ENCODE measurements at places on chromosomes 13 and 19. TPM values are rescaled to one million over a fixed set of nuclear protein-coding genes. Genes with fewer than 3 reads are reported as not detected.

- DNase-seq, result no peak
Observed at GRCh38 chr13:42650506-42650905, 76.6 kb downstream of the TNFSF11 start.

GRCh38 chr13:111494641-111495040 is 174.2 kb downstream of the TEX29 start:
- DNase-seq, result no peak

- DNase-seq, result no peak
Observed at GRCh38 chr13:22024381-22024994, 353.6 kb downstream of the FGF9 start.

DNA sequence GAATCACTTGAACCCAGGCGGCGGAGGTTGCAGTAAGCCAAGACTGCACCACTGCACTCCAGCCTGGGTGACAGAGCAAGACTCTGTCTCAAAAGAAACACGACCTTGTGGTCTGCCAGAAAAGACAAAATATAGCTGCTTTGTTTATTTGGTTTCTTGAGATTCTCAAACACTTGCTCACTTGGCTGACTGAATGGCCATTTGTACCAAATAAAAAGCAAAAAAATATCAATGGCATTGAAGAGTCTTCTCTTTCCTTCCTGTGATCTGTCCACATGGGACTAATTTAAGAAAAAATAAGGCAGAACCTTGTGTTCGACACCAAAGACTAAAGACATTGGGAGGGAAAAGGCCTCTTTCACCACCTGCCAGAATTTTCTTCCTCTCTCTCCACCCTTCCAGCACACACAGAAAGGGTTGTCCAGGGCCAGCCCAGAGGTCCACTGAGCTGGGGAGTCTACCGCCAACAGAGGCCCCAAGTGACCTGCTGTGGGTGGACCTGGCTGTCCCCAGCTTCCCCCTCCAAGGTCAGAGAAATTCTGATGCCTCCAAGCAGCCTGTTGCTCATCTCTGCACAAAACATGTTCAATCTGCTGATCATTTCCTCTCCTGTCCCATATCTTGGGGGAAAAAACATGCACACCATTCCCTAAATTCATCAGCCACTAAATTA is 5.9 kb downstream of the BRME1 start:
- DNase-seq, result no peak

TMC4 gene
- 217 TPM for total RNA-seq

DNA sequence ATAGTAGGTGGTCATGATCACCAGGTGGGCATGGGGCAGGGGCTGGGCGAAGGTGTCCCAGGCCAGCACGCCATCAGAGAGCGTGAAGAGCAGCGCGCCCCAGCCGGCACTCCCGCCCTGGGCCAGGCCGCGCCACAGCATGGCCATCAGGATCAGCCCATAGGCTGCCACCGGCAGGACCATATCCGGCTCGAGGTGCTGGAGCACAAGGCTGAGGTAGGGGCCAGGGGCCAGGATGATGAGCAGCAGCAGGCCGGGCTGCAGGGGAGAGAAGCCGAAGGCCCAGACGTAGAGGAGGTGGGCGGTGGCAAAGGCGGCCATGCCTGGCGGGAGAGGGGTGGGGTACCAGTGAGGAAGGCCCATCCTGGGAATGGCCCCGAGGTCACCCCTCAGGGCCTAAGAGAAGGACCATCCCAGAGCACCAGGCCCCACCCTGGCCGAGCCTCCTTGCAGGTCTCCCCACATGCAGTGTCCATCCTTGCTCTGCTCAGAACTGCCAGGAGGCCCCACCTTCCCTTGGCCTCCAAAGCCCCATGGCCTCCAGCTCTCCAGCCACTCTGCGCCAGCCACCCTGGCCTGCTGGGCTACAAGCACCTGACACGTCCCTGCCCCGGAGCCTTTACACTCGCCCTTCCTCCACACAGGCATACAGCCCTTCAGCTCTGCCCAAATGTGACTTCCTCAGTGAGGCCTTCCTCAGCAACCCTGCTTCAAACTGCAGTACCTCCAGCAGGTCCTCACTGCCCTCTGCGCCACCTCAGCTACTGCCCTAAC is 1.1 kb downstream of the TMEM86B start:
- no peak for DNase-seq

GRCh38 chr19:13843104-13843921 is 33.6 kb upstream of the NANOS3 start:
- peak; percentile 88 for DNase-seq

- no peak for DNase-seq
Observed at GRCh38 chr13:110841846-110842245, 73.0 kb downstream of the ANKRD10 start.

CYP4F2 gene
- 11.1 TPM for total RNA-seq

DNA sequence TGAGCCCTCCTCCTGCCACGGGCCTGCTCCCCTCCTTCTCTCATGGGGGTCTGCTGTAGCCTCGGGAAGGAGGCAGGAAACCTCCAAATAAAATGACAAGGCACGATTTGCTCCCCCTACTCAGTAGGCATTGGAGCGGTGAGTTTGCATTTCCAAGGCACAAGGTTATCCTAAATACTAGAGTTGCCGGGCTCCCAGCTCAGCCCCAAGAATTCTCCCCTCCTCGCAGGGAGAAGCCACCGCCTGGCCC is 1.5 kb downstream of the CEBPA start:
- DNase-seq, result no peak

PRKCG gene
- 0.22 TPM for total RNA-seq

DNA sequence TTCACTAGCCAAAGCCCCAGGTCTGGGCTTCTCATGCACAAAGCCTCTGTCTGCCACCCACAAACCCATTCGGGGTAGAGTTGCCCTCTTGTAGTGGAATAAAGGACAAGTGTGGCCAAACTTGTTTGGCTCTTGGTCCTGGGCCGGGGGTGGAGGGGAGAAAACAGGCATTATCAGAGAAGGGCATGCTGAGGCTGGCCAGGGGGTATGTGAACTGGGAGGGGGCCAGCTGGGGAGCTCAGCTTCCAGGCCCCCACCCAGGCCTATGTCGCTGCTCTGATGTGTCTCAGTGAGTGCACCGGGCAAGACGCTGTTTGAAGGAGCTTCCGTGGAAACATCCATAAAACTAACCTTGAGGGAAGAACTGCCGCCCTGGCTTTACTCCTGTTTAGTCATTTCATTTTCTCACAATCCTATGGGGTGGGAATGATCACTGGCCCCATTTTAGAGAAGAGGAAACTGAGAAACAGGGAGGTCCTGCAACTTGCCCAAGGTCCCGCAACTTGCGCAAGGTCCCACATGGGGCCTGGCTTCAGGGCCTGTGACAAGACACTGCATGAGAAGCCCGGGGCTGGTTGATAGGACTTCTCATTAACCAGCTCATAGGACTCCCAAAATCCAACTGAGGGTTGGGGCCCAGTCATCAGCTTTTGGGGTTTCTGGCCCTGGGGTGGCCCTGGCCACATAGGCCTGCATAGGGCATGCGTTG is 30.8 kb downstream of the CCNE1 start:
- DNase-seq, result no peak

TRPM4 gene
- 244 TPM for total RNA-seq

DNA sequence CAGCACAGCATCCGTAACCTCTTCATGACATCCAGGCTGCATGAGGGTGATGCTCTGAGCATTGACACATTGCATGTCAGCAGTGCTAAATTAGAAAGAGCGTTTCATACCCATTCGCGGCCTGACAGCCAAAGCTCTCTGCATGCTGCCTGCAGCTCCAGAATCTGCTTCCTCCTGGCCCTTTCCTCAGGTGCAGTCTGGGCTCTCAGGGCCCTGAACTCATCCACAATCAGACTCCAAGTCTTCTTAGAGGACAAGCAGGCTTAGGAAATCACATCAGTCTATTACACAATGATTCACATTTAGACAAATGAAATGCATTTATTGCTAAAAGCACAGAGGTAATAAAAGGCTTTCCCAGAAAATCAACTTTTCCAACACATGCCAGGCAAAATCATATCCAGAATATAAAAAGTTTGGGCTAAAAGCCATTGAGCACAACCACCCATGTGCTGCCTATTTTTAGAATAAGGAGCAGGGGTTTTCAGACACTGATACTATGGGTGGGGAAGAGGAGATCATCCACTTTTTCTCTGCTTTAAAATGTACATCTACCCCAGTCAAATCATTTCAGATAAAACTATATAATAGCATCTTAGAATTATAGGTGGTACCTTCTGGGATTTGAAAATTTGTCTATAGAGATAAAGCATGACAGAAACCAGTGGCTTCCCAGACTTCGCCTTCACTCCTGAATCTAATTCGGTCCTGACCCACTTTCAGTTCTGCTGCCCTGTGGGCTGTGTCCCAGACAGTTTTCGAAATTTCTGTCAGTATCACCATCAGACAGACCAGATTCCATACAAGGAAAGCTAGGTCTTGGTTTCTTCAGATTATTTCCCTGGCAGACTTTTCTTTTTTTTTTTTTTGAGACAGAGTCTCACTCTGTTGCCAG is 109.3 kb downstream of the COL4A2 start:
- no peak for DNase-seq

- DNase-seq, result no peak
Observed at GRCh38 chr19:45066921-45067661, 9.2 kb downstream of the ZNF296 start.

ZNF382 gene
- total RNA-seq, result 1.5 TPM

DNA sequence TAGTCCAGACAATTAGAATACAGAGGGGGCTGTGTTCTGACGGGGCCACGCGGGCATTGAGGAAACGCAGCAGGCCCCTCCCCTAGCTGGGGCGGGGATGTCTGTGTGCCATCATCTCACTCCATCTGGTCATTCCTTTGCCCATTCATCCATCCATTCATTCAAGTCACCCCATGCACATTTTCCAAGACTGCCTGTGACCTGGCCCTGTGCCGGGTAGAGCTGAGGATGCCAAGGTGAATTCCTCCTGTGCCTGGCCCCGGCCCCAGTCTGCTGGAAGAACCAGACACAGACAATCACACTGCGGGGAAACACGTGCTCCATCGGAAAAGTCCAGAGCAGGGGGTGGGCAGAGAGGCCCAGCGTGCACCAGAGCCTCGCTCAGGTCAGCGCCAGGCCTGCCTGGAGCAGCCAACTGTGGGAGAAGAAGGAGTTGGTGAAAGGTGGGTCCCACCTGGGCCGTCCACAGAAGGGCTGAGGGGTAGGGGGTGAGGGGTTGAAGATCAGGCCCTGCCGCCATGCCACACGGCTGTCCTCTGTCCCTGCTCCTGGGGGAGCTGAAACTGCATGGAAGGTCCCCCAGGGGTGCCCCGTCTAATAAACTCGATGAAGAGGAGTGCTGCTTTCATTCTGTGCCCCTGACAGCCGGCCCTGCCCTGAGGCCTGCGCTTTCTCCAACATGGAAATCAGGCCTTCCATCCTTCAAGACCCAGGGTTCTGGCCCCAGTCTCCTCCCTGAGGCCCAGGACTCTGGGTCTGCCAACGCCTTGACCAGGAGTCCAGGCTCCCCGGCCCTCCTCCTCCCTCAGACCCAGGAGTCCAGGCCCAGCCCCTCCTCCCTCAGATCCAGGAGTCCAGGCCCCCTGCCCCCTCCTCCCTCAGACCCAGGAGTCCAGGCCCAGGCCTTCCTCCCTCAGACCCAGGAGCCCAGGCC is 1.6 kb upstream of the CACNG6 start:
- no peak for DNase-seq

GRCh38 chr13:92232871-92233270 is 834.5 kb downstream of the GPC5 start:
- DNase-seq, result no peak

- DNase-seq, result no peak
Observed at GRCh38 chr13:88124142-88124541, 453.0 kb downstream of the SLITRK5 start.

DOCK9 gene
- 50.0 TPM for total RNA-seq

DNA sequence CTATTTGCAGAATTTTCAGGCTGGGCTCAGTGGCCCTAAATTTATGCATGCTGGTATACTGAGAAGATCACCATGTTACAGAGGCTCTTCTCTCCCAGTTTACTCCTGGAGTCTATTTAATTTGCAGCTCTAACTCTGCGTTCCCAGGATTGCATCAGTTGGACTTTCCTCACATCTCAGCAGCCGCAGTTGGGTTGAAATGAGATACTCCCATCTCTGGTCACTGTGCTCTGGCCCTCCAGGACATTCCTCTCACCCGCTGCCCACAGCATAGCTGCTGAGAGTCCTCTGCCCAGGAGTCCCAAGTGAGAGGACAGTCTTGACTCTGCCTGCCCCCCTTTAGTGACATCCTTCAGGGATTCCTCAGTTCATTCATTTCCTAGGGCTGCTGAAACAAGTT is 150.9 kb downstream of the LACC1 start:
- no peak for DNase-seq

ATP8B3 gene
- 0.84 TPM for total RNA-seq

DNA sequence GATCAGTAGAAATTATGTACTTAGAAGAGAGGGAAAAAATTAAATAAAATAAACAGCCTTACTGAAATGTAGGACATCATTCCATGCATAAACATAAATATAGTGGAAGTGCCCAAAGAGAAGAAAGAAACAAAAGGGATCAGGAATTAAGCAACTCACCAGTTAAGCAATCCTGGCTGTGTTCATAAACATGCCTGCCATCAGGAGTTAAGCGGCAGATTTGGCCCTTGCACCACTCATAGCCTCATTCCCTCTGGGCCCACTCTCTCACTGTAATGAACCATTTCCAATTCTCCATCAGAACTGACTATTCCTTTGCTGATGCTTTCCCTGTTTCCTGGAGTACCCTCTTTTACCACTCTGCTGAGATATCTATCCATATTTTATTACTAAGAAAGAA is 281.4 kb downstream of the LHFPL6 start:
- DNase-seq, result no peak

- peak; percentile 84 for DNase-seq
Observed at GRCh38 chr19:15123900-15124299, 16.7 kb downstream of the SYDE1 start.

GRCh38 chr19:30223866-30224688 is 148.1 kb upstream of the ZNF536 start:
- DNase-seq, result no peak

GRCh38 chr13:43731296-43731695 is 55.5 kb downstream of the ENOX1 start:
- DNase-seq, result no peak

DNA sequence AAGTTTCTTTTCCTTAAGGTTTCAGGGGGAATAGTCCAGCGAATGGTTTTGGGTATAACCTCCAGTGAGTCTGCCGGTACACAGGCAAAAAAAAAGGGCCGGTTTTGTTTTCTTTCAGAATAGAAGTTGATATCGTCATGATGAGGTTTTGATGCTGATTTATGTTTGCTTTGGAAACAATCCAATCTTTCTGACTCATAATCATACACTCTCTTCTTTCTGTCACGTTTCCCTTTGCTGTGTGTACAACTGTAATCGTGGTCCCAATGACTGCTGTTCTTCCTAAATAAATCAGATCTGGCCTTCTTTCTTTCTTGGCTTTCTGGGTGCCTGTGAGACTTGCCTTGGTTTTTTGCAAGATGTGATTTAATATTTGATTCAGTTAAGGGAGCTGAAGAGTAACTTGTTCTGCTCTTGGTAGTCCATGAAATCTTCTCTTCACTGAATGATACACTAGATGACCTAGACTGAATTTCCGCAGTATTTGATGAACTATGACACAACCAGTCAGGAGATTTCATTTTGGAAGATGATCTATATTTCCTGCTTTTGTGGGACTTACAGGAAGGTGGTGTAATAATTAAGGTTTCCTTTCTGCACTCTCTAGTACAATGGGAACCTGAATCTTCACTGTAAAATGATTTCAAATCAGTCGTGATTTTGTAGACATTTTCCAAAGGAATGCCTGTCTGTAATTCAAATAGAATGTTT is 34.9 kb upstream of the METTL21C start:
- no peak for DNase-seq
